HTR-8/SVneo (cell line): ENCODE measurements at places on chromosomes 3 and 15.

- DNase-seq, result no peak
These were observed 268.5 kb downstream of the PTPRG start for GRCh38 chr3:61829722-61830350.

GRCh38 chr15:55907797-55908196, 85.6 kb downstream of the NEDD4 start:
- peak; percentile 71 for DNase-seq

DNA sequence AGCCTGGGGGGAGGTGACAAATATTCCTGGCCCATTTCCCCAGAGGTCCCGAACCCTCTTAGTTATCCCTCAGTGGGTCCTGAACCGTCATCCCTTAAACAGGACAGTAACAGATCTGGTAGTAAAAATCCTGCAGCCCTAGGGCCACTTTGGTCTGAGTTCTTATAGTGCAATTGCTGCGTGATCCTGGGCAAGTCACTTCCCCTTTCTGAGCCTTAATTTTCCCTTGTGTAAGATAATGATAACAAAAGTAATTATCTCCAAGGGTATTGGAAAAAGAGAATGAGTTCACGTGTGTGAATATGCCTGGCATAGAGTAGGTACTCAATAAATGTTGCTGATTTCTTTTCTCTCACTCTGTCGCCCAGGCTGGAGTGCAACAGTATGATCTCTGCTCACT, 2.9 kb upstream of the JAGN1 start:
- DNase-seq, result no peak

DNA sequence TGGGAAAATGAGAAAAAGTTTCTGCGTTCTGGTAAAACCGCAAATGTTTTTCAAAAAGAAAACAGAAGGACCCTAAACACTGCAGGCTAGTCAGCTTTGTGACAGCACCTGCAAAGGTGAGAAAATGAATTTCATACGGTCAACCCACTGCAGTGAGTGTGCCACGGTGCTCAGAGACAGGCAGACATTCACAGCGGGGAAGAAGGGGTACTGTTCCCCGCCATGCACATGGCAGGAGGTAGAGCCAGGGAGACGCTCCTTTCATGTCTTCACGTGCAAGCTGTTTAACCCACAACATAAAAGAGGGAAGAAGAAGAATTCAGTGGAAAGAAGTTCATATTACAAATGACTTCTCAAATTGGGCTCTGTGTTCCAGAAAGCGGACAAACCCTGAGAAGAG, 109.5 kb downstream of the SEC22A start:
- DNase-seq, result no peak
